ENCODE measurements at places on chromosomes 12 and 14.

- DNase-seq: peak; percentile 2
Observed at GRCh38 chr14:63752449-63753169, 24.7 kb upstream of the SGPP1 start.

GRCh38 chr12:92639017-92639416 is 63.8 kb upstream of the PLEKHG7 start:
- no peak for DNase-seq

- DNase-seq: no peak
Observed at GRCh38 chr12:1847411-1847810, 27.0 kb downstream of the LRTM2 start.

DNA sequence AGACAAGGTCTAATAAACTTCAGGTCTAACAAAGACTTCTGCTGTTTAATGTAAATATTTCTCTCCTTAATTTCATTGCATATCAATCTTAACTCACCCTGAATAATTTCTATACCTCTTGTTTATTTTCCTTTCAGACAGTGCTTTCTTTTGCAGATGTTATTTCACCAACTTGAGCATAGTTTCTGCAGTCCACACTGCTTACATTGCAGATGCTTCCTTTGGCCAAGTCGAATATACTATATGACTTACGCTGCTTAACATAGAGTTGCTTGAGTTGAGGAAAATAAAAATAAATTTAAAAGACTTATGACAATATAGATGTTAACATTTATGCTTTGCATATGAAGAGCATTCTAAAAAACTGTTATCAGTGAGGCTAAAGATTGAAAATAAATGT is 217.7 kb downstream of the PTPRO start:
- no peak for DNase-seq

DNA sequence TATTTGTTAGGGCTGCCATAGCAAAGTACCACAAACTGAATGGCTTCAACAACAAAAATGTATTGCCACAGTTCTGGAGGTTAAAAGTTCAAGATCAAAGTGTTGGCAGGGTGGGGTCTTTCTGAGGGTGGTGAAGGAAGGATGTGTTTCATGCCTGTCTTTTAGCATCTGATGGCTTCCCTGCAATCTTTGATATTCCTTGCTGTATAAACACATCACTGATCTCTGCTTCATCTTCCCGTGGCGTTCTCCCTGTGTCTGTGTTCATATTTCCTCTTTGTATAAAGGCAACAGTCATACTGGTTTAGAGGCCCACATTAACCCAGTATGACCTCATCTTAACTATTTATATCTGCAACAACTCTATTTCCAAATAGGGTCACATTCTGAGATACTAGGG is 167.5 kb downstream of the BTG1 start:
- no peak for DNase-seq

DNA sequence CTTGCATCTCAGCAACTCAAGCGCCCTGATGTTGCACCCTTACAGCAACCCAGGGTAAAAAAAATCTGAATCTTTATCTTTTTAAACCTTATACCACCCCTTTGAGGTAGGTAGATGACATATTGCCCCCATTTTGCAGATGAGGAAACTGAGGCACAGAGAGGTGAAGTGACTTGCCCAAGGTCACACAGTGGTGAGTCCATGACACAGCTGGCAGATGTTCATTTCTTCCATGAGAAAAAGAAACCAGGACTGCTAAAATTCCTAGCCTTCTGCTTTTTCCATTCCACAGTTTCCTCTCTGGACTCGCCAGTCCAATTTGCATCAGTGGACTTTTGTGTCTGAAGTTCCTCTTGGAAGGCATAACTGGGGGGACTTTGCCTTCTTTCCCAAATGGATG is 79.3 kb downstream of the IGF1 start:
- no peak for DNase-seq

DNA sequence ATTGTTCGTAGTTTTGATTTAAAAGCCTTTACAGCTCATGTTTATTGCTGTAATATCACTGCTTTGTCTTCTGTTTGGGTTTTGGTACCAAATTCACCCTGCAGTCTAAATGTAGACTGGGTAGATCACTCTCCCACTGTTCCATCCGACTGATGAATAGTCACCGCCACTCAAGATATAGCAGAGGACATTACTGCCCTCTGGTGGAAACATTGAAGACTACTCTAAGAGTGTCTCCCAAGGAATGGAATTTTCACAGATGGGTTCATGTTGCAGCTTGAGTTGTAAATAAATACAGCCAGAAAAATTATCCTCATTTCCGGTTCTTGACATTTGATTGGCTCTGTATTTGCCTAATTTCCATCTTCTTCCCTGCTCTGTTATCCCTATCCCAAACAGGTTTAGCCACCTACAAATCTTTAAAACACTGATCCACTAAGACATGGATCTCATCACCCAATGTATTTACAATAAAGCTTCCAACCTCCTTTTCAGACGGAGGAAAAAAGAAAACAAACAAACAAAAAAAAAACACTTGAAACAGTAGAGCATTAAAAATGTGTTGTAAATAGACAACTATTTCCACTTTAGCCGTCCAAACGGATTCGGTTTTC is 198.3 kb upstream of the CPNE8 start:
- DNase-seq: no peak

DNA sequence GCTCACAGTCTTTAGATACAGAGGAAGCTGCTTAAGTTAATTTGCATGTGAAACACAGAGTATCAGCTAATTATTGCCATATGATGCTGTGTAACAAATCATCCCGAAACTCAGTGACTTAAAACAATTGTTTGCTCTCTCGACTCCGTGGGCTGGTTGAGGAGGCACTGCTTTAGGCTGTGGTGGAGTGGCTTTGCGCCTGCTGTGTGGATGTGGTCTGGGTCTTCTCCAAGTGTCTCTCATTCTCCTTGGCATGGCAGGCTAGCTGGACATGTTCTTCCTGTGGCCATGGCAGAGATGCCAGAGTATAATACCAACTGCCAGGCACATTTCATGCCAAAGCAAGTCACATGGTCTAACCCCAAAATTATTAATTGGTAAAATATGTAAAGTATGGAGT is 40.9 kb downstream of the PELI2 start:
- DNase-seq: no peak

GRCh38 chr14:69582829-69583228 is 8.2 kb upstream of the CCDC177 start:
- DNase-seq: no peak

DNA sequence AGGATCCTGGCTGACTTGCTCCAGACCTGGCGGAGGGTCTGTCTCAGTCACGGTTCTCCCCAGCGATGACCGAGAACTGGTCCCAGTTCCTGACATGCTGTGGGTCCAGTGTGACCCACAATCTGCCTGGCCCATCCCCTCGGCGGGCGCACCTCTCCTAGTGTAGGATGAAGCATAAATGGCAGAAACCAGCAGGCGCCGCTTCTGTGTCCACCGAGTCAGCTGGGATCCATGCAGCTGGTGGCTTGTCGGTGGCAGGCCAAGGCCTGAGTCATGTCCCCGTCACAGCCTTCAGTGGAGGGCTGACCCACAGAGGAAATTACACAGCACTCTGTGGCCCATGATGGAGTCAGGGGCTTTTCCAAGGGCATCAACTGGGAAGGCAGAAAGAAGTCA is 38.5 kb downstream of the NFKBIA start:
- no peak for DNase-seq

DNA sequence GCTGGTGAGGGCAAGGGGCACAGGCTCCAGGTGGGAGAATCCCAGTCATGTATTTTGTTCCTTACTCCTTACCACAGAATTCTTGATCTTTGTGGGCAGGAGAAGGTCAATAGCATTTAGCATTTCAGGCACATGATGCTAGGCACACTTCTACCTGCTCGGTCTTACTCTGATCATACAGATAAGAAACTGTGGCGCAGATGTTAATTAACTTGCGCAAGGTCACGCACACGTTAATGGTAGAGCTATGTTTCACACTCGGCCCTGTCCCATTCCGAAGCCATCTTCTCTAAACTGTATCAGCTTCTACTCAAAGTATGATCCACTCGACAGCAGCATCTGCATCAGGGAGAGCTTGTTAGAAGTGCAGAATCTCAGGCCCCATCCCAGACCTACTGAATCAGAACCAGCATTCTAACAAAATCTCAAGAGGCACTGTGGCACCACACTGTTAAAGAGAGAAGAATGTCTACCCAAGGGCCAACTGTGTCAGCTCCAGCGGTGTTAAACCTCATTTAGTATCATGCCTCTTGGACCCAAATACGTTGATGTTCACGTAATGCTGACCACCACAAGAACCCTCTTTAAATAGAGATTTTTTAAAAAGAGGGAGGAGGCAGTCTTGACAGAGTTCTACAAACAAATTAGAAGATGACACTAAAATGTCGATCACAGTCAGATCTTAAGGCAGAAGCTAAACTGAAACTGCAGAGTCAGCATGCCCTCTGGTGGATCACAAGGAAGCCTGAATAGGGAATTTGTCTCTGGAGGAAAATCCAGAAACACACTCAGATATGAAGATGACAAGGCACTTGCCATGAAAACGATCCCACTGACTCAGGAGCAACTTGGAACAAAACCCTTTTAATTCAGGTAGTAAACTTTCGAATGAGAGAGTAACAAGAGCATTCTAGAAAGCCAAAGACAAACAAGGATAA is 7.3 kb downstream of the STXBP6 start:
- DNase-seq: no peak

Data from AG04450 (cell line).